Right renal pelvis (tissue), 4 donors: ENCODE measurements at places on chromosomes 3 and 15. TPM values are rescaled to one million over a fixed set of nuclear protein-coding genes. Genes with fewer than 3 reads are reported as not detected.

- DNase-seq, result no peak
Measured at GRCh38 chr3:130260918-130261317, 84.6 kb upstream of the COL6A5 start.

DNA sequence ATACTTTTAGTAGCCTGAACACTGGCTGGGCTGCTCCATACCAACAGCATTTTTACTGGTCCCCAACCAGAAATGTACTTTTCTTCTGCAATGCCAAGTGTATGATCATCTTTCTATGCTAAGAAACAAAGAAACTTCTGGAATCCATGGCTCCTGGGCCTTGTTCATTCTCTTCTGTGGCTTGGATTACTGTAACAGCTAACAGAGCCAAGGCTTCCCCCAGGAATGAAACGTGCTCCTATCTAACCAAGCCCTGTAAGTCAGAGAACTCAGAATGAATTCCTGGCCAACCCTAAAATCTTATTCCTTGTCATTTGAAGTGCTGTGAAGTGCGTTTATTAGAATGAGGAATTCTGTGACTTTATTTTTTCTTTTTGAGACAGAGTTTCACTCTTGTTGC is 102.9 kb upstream of the RAD18 start:
- DNase-seq, result no peak

DNA sequence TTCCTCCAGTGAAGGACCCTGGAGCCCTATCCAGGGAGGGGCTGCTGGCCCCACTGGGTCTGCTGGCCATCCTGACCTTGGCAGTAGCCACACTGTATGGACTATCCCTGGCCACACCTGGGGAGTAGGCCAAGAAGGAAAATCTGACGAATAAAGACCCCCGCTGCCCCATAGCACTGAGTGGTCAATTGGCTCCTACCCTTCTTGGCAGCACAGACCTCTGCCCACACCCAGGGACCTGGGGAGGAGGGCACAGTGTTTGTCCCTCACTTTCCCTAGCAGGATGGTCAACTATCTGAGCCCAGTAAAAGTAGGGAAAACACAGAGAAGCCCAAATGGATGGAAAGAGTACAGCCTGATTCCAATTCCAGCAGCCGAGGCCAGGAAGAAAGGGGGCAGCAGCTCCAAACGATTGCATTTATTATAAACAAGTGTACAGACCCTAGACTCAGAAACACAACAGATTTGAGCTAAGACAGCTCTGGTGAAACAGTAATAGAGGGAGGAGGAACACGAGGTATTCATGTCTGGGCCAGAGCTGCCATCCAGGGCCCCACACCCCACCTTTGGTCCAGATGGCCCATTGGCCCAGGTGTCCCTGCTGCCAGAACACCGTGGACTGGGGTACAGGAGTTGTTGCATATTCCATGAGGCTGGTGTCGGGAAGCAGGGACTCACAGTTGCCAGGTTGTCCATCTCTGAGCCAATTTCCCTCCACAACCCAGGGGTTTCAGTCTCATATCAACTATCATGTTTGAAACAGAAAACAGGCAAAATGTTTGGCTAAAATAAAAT is 21.1 kb downstream of the ATRIP start:
- no peak for DNase-seq

GRCh38 chr15:41869770-41870688 is 23.8 kb downstream of the SPTBN5 start:
- DNase-seq, result no peak

GRCh38 chr3:120089089-120089488 is 5.2 kb downstream of the GSK3B start:
- no peak for DNase-seq

DNA sequence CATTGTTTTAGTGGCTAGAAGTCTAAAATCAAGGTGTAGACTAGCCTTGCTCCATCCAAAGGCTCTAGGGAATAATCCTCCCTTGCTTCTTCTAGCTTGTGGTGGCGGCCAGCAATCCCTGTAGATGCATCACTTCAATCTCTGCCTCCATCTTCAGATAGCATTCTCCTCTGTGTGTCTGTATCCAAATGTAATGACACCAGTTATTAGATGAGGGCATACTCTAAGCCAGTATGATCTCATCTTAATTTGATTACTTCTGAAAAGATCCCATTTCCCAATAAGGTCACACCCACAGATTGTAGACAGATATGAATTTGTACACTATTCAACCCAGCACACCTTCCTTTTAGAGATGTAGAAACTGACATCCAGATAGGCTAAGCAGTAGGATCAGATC is 334.5 kb upstream of the KCNMB2 start:
- no peak for DNase-seq

DNA sequence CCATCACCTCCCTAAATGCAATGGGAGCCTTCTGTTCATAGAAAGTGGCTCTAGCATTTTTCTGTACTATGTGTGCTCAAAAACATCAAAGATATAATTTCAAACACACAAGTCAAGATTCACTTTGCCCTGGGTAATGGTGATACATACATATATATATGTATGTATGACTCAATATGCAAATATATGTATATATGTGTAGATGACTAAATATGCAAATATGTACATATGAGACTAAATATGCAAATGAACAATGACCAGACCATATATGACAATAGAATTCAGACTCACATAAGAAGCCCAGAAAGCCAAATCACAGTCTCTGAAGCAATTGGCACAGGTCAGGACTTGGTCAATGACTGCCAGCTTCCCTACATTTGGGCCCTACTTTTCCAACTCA is 36.9 kb upstream of the SNRK start:
- no peak for DNase-seq

- DNase-seq, result no peak
Measured at GRCh38 chr15:40257656-40258450, 19.0 kb downstream of the PAK6 start.

- no peak for DNase-seq
Measured at GRCh38 chr15:70401709-70402108, 304.0 kb upstream of the TLE3 start.

Gene IRAK2
- 1.1 TPM for polyA plus RNA-seq

Gene ACTL6A
- 108 TPM for polyA plus RNA-seq

Gene PLS1
- 30.6 TPM for polyA plus RNA-seq
